ENCODE measurements at places on chromosomes 7 and 10.
A peak's percentile ranks its signal among the peaks of the same experiment; 100 is the strongest.

- peak; percentile 79 for DNase-seq
These were observed 2.1 kb upstream of the ADAM8 start for GRCh38 chr10:133278577-133279265.

- DNase-seq = no peak
These were observed 81.0 kb upstream of the PRSS58 start for GRCh38 chr7:142338633-142339501.

DNA sequence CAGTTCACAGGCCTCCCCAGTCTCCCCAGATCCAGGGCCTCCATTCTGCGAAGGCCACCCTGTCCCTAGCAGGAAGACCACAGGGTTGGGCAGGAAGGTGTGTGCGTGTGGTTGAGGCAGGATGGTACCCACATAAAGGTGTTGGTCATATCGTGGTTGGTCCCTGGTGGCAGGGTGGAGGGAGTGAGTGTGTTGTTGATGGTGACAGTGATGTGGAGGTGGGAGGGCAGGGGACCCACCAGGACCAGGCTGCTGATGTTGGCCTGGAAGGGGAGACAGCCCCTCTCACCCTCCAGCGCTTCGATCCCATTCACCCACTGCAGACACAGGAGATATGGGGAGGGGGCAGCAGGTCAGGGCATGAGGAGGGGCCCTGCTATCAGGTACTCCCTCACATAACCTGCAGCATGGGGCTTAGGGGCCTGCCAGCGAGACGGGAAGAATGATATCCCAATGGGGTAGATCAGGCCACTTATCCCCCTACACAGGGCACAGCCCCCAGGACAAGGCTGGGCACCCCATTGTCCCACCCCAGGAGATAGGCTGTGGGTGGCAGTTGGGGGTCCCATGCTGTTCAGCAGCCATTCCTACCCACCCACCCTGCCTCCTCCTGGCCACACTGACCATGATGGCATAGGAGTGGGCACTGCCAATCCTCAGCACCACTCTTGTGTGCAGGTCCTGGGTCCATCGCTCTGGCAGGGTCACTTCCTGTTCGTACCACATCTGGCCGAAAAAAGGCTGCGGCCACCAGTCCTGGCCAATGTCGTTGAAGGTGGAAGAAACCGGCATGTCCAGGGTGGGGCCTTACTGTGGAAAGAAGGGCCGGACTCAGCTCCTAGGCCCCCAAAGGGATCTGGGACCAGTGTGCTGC, 69.0 kb upstream of the ZNF479 start:
- no peak for DNase-seq

DNA sequence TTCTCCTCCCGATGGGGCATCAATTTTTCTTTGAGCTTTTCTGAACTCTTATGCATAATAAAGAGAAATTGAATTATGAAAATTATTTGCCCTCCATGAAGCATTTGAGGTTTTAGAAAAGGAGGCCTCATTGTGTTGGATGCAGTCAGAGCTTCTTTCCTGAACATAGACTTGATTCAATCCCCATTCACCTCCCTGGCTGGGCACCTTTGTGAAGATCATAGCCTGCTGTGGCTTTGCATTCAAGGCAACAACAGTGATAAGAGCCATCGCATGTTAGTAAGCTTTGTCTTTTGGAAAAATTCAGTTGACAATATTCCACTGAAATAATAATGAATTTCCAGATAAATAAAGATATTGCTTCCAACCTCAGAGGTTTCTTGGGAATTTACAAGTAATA, 87.1 kb downstream of the TRIL start:
- no peak for DNase-seq

GRCh38 chr7:5545222-5545914, 121.7 kb upstream of the TNRC18 start:
- no peak for DNase-seq

DNA sequence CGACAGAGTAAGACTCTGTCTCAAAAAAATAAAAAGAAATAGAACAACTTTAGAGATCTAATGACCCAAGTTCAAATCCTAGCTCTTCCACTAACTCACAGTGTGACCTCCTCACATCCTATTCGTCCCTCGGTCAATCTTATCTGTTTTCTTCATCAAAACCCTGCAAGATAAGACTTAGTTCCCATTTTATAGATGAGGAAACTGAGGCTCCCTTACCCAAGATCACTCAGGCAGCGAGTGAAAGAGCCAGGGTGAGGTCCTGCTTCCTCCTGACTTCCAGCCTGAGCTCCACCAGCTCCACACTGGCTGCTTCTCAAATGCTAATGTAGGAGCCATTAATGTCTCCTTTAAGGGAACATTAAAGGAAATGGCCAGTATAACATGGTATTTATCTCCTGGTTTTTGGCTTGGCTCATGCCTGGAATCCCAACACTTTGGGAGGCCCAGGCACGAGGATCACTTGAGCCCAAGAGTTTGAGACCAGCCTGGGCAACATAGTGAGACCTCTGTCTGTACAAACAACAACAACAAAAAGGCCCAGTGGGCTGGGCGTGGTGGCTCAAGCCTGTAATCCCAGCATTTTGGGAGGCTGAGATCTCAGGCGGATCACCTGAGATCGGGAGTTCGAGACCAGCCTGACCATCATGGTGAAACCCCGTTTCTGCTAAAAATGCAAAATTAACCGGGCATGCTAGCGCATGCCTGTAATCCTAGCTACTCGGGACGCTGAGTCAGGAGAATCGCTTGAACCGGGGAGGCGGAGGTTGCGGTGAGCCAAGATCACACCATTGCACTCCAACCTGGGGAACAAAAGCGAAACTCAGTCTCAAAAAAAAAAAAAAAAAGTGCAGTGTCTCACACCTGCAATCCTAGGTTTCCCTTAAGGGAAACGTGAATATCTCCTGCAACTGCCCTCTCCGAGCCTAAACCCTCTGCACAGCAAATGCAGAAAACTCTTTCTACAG, 3.4 kb upstream of the RHBDD2 start:
- DNase-seq = no peak

DNA sequence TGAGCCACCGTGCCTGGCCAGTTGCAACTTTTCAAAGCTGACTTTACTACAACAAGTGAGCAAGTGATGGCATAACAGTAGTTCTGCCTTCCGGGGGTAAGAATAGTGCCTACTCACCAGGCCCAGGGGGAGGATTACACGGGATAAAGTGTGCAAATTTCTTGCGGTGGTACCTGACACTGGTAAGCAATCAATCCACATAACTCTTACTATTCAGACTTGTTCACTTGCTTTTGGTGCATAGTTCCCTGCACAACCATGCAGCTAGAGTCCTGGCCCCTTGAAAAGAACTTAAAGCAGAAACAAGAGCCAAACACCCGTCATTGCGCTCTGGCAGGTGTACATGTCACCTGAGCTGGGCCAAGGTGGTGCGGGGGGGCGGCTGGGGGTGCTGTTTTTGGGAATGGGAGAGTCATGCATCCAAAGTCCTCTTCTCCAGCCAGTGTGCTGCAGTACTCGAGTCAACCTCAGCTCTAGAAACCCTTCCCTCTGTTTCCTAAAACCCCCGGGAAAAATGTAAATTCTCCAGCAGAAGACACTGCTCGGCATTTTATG, 5.4 kb upstream of the COBL start:
- DNase-seq = no peak

- no peak for DNase-seq
These were observed 167.2 kb downstream of the EBF3 start for GRCh38 chr10:129796710-129797420.

DNA sequence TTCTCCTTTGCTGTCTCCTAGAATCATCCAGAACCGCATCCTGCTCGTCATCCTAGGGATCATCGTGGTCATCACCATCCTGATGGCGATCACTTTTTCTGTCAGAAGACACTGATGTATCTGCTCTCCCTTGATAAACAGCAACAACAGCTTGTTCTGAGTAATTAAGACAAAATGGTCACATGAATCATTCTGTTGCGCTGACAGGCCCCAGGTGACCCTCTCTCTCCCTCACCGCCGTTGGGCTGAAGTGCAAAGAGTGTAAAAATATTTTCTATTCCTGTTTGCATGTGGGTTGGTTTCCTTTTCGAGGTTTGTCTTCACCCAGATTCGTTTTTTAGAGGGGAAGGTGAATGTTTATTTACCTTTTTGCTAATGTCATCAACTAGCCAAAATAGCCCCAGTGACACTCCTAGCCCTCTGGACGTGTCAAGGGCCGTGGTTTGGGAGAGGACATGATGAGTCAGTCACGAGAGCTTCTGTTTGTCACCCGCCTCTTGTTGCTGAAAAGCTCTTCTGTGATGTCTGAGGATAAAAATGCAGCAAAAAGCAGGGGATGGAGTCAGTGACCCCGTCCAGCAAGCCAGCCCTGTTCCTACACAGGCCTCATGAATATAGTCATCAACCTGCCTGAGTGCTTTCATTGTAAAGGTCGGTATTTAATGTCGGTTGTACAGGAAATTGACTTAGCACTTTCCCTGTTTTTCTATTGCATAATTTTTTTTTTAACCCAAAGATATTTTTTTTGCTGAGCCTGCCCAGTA, 134.6 kb upstream of the TCF7L2 start:
- DNase-seq = peak; percentile 67

DNA sequence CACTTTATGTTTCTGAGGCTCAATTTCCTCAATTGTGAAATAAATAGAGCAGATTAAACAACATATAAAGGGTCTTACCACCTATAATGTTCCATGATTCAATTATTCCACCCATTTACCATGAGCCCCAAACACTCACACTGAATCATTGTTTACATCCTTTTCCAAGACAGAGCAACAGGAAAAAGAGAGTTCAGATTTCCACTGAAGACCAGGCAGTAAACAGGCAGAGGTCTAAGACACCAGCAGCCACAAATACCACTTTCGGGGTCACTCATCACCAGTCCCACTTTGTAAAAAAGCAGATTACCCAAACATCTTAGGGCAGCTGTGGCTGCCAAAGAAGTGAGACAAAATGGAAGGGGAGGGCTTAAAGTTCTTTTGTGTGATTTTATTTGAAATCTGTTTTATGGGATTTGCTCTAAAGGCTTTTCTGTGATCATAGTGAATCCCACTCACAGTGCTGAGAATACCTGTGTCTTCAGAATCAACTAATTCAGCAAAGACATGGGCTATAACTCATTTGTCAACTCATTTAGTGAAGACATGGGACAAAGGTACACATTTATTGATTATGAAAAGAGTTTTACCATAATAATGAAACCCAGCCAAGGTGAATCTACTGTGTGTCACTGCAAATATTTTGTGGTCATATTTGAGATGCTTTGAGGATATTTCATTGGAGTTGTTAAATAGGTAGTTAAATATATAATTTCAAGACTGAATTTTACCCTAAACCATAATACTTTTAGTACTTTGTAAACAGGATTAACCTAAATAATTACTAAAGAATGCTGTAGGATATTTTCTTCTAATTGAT, 24.8 kb upstream of the DLD start:
- DNase-seq = no peak

GRCh38 chr10:60896810-60897209, 47.2 kb downstream of the RHOBTB1 start:
- no peak for DNase-seq

DNA sequence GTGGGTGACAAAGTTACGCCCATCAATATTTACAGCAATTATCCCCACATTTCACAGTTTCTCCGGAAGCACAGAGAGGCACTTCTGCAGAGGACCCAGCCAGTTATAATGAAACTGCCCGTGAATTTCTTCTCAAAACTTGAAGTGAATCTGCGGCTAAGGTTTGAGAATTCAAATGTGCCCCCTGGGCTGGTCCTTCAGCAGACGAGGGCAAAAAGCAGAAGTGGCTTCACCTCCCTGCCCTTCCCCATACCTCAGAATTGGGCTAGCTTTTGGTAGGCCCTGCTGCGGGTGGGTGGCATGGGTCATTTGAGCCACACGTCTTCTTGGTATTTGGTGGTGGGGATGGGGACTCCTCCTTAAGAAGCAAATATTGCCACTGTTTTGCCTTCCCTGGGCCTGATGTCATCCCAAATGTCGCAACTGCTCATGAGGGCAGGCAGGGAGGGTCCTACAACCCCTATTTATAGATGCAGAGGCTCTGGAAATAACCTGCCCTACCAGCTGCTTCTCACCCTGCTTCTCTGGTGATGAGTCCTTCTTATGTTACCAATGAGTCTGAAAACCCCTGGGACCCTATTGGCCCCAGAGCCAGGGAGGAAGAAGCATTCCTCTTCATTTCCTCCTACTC, 16.6 kb upstream of the WDFY4 start:
- DNase-seq = peak; percentile 77
